GM03348 (cell line): ENCODE measurements at places on chromosomes 12 and 14.

DNA sequence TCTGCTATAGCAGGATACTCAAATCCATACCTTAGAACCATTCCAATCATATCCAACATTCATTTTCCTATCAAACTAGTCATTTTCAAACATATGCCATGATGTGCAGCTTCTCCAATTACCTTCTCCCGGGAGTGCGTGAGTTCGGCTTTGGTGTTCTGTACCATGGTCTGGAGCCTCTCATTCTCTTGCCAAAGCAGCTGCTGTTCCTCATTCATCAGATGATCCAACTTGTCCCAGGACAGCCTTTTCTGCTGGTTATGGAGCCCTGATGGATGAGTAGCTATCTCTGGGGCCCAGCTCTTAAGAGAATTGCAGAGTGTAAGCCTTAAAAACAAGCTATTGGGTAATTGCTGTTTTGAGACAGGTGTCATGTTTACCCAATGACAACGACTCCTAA lies 71.1 kb upstream of the SAV1 start:
- DNase-seq: no peak

- DNase-seq: no peak
Observed at GRCh38 chr12:111166779-111167540, 201.9 kb downstream of the PHETA1 start.

GRCh38 chr14:66662374-66662773 lies 154.4 kb downstream of the GPHN start:
- DNase-seq: no peak

DNA sequence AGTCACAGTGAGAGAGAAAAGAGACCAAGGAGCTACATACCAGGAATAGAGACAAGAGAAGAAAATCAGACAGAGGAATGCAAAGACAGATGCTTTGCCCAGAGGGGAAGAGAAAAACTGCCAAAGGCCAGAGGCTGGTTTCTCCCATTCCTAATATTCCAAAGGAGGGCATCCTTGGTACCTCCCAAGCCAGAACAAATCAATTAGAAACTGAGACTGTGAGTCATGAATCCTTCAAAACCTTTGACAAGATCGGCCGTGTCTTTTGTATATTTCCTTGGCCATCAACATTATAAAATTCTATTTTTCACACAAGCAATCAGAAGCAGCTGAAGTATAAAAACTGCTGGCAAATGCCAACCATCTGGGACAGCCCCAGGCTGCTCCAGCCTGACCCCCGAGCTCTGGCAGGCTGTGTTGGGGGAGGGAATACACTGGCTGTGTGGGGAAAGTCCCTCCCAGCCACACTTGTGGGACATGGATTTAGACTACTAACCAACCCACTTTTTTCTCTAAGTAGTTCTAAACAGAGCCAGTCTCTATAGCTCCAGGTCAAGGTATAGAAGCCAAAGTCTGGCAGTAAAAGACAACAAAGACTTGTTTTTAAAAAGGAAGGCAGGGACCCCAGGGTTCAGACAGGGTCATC lies 13.7 kb downstream of the POMT2 start:
- DNase-seq: peak; percentile 66

GRCh38 chr12:79535751-79536150 lies 155.0 kb downstream of the PAWR start:
- no peak for DNase-seq

- no peak for DNase-seq
Observed at GRCh38 chr12:128266086-128266485, 884 bp upstream of the TMEM132C start.

DNA sequence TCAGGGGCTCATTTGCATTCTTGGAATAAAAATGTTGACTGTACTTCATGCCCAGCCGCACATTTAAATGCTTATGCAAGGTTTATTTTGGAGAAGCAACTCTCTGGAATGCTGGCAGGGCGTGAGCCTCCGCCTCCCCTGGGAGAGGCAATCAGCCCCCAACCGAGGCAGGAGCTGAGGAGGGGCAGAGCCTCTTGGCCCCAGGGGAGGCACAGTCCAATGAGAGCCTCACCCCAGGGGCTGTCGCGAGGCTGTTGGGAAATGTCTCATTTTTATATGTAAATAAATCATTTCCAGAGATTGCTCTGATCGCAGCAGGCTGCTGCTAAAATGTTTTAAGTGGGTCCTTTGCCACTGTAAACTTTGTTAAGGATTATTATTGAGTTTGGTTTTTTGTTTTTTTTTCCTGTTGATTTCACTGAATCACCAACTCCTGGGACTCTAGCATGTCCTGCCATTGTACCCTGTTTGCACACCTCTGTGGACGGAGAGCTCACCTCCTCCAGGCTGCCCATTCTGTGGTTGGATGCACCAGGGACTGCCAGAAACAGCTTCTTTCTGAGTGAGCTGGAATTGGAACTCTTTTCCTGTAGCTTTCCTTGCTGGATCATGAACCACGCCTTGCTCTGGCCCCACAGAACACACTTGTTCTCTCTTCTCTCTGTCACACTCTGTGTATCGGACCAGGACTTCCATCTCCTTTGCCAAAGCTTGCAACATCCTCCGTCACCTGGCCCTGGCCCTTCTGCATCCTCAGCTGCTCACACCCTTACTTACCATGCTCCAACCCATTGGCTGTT lies 46.9 kb upstream of the FAM181A start:
- peak; percentile 76 for DNase-seq

GRCh38 chr12:38930990-38931389 lies 25.6 kb upstream of the CPNE8 start:
- DNase-seq: no peak

- DNase-seq: peak; percentile 77
Observed at GRCh38 chr14:94394581-94395207, 6.3 kb upstream of the SERPINA1 start.
